ENCODE measurements at places on chromosomes 16 and 17.

- no peak for DNase-seq
Observed at GRCh38 chr17:34654276-34654880, 75.0 kb downstream of the TMEM132E start.

DNA sequence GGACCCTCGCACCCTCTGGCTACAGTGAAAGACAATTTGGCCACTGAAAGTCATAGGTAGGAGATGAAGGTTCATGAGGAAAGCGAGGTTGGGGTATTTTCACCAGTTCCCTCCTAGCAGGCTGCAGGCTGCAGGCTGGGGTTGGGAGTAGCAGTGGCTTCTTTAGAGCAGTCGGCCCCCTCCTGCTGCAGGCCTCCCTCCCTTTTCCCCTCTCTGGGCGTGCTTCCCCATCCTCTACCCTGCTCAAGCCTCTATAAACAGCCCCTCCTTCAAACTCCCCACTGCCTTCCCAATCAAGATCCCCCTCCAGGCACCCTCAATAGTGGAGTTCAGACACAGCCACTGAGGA is 41.8 kb downstream of the GAS7 start:
- no peak for DNase-seq

DNA sequence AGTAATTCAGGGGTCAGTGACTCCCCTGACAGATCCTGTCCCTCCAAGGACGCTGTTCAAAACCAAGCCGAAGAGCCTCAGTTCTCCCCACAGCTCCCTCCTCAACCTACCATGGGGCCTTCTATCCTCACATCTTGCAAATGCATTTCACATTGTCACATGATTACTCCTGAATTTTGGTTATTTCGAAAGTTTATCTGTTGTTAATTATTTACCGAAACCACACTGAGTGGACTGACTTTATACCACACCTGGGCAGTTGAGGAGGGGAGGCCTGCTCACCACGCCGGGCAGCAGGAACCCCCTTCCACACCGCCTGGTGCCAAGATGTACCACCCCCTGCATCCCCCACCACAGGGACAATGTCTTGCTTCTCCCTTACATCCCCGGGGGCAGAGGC is 4.7 kb downstream of the TIMP2 start:
- DNase-seq = no peak

- DNase-seq = no peak
Observed at GRCh38 chr16:31695667-31696066, 168.0 kb downstream of the AHSP start.

- peak; percentile 53 for DNase-seq
Observed at GRCh38 chr17:16415031-16415924, at the start of gene TRPV2. Gene TRPV2, plus strand, starts transcription at chr17:16415571. Its CDS starts 2,098 bp downstream, at chr17:16417669.
